ENCODE measurements at places on chromosomes 2 and 18. TPM values are rescaled to one million over a fixed set of nuclear protein-coding genes. Genes with fewer than 3 reads are reported as not detected.

The TMX3 gene
- total RNA-seq = 44.0 TPM

The FHOD3 gene
- not detected for total RNA-seq

The DLX2 gene
- total RNA-seq = not detected

The SLC9A2 gene
- total RNA-seq = not detected

The BOLL gene
- not detected for total RNA-seq

The SERPINB2 gene
- total RNA-seq = not detected

The MYO5B gene
- 0.41 TPM for total RNA-seq

The CHRND gene
- total RNA-seq = not detected

The ABCA12 gene
- total RNA-seq = not detected

The RUFY4 gene
- total RNA-seq = 5.1 TPM

The GPBAR1 gene
- total RNA-seq = 0.88 TPM

The FOXI3 gene
- total RNA-seq = not detected

The TWIST2 gene
- not detected for total RNA-seq

The SCN2A gene
- total RNA-seq = 0.11 TPM

The HOXD12 gene
- not detected for total RNA-seq

The LHCGR gene
- not detected for total RNA-seq

The NEU2 gene
- total RNA-seq = not detected

The CNTNAP5 gene
- total RNA-seq = not detected

The LTBP1 gene
- 0.39 TPM for total RNA-seq

The C2orf76 gene
- total RNA-seq = 31.6 TPM

The TMEM163 gene
- 0.16 TPM for total RNA-seq

The PROM2 gene
- total RNA-seq = 1.9 TPM

The FBXO48 gene
- 1.9 TPM for total RNA-seq

The AOX1 gene
- total RNA-seq = 0.05 TPM

The CLEC4F gene
- 3.7 TPM for total RNA-seq

The CIDEA gene
- not detected for total RNA-seq

The ASTL gene
- total RNA-seq = 3.4 TPM

The FIGLA gene
- not detected for total RNA-seq

The RPS27A gene
- total RNA-seq = 1,275 TPM

The KDSR gene
- 69.1 TPM for total RNA-seq

The EMX1 gene
- not detected for total RNA-seq

The SCN3A gene
- total RNA-seq = 0.43 TPM

The CTNNA2 gene
- total RNA-seq = not detected

The ANKAR gene
- total RNA-seq = 2.9 TPM

The GATA6 gene
- not detected for total RNA-seq

The TRIM43B gene
- total RNA-seq = not detected

The NEB gene
- total RNA-seq = 0.30 TPM

The AGAP1 gene
- total RNA-seq = 0.48 TPM

The SH3BP4 gene
- not detected for total RNA-seq

The GRB14 gene
- not detected for total RNA-seq

The EFR3B gene
- total RNA-seq = 0.43 TPM

The IGFBP2 gene
- 11.6 TPM for total RNA-seq

The SPR gene
- total RNA-seq = 9.3 TPM

The NOSTRIN gene
- total RNA-seq = not detected

The COL4A3 gene
- total RNA-seq = not detected

The MERTK gene
- 1.0 TPM for total RNA-seq

The ST8SIA5 gene
- total RNA-seq = 0.19 TPM

The FAM237A gene
- total RNA-seq = not detected

The BMP10 gene
- total RNA-seq = not detected

The CCDC121 gene
- not detected for total RNA-seq

The LIPG gene
- total RNA-seq = 0.11 TPM

The RNU2-63P gene
- total RNA-seq = 12.6 TPM

The COL5A2 gene
- 2.9 TPM for total RNA-seq

The MAPK4 gene
- not detected for total RNA-seq

The CD226 gene
- total RNA-seq = 42.4 TPM

The FOSL2 gene
- 99.3 TPM for total RNA-seq

The LINC00305 gene
- not detected for total RNA-seq

The MC5R gene
- not detected for total RNA-seq

The NCKAP1 gene
- 13.2 TPM for total RNA-seq

The CPLX4 gene
- total RNA-seq = not detected

Measured in activated naive CD4-positive, alpha-beta T cell treated with anti-CD3 and anti-CD28 coated beads, Interleukin-2, amount 50 U/mL, for 72 hours (primary cell).